ENCODE measurements at places on chromosomes 16 and 17.

DNA sequence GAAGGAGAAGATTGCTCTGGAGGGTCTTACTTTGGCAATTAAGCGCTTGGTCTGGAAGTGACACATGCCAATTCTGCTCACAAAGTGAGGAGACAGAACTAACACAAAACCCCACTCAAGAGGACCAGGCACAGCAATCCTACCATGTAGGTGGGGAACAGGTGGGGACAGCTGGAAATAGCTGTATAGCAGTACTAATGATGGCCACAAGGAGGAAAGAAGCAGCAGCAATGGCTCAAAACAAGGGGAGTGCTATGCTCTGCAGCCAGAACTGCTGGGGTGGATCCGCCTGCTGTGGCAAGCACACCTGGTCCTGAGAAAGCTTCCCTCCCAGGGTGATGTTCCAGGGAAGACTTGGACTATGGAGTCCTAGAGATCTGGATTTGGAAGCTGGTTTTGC, 17.0 kb upstream of the TMEM132E start:
- no peak for DNase-seq

DNA sequence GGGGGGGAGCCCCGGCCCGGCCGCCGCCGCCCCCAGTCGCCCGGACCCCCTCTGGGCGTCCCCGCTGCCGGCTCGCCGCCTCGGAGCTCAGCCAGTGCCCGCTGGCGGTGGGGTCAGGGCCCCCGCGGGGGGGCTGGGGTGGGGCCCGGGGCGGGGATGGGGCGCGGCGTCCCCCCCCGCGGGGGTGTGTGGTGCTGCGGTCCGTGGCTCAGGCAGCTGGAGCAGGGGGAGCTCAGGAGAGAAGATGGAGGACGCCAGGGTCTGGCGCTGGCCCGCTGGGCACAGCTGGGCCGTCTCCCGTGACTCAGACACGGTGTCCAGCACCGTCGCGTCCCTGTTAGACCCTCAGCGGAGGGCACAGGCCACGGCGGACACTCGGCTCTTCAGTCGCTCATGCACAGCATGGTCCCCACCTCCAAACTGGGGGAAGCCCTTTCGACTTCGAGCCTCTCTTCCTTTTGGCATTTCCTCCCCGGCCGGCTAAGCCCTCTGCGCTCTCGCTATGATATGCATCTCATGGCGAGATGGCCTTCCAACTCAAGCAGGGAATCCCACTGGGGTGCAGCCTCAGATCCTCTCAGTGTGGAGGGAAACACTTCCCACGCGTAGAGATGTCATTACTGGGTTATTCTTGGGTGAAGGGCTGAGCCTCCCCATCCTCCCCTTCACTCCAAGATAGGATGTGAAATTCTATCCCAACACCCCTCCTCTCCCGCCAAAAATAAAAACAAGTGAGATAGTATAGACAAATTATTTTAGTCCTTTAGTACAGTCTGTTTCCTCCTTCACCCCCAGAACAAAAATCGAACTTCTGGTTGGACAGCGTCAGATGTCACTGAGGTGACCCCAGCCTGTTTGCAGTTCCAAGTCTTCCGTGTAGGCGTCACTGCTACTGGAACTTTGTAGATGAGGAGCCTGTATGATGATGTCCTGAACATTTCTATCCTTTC, 522 bp upstream of the VEZF1 start:
- DNase-seq: peak; percentile 49

GRCh38 chr17:69523244-69523861, 108.9 kb downstream of the MAP2K6 start:
- peak; percentile 3 for DNase-seq

GRCh38 chr16:50151756-50152155, 1.4 kb upstream of the TENT4B start:
- no peak for DNase-seq

GRCh38 chr16:2963074-2963722, 877 bp upstream of the KREMEN2 start:
- no peak for DNase-seq

- no peak for DNase-seq
These were observed 409.9 kb downstream of the SLC39A11 start for GRCh38 chr17:72682605-72683004.

GRCh38 chr16:89319886-89320781, 102.6 kb downstream of the ZNF778 start:
- peak; percentile 43 for DNase-seq

DNA sequence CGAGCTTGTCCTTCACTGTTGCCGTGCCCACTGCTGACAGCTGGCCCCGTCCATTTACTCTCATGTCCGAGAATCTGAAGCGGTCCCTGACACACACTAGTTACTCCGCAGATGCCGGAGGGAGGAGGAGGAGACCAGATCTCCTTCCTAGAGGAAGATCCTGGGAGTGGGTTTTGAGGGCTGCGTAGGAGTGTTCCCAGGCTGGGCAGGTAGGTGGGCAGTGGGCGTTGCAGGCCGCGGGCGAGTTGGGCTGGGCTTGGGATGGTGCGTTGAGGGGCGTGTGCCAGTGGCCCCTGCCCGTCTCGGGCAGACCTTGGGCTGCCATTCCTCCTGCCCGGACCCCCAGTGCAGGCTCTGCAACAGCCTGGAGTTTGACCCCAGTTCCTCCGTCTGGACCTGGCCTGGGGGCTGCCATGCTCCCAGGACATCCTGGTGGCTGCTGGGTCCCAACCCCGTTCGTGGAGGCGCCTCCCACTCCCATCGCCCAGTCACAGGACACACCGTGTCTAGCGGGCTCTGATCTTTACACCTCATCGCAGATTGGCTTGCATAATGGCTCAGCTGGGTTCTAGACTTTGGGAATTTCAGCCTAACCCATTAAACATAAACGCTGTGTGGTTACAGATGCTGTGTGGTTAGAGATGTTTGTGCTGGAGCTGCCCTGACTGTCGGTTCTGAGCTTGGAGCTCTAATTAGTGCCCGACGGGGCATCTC, 22.8 kb downstream of the CACNA1H start:
- no peak for DNase-seq

- peak; percentile 21 for DNase-seq
These were observed 12.8 kb downstream of the CDH16 start for GRCh38 chr16:66905633-66906539.

GRCh38 chr16:75264457-75264998, 13.1 kb upstream of the BCAR1 start:
- DNase-seq: no peak

DNA sequence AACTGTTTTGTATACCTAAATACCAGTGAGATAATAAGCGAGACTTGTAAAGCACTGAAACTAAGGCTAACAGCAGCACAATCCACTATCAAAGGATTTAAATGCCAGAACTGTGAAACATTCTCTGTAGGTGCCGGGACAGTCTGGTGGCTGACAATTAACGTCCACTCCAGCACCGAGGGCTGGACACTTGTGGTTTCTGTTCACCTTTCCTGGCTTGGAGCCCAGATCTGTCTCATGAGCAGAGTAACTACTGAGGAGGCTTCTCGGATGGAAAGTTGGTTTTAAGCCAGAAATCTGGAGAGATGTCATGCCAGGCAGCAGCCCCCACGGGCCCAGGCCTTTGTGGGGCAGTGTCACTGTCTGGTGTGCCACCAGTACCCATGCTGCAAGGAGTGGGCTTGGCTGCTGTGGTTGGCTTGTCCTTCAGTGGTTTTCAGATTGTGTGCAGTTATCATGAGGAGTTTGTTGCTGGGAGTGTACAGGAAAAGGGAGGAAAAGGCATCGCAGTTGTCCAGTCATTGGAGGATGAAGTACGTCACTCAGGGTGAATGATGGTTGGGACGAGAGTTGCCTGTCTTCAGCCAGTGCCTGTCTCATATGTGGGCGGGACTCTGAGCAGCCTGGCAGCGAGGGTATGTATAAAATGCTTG, 35.5 kb downstream of the UBN1 start:
- no peak for DNase-seq

DNA sequence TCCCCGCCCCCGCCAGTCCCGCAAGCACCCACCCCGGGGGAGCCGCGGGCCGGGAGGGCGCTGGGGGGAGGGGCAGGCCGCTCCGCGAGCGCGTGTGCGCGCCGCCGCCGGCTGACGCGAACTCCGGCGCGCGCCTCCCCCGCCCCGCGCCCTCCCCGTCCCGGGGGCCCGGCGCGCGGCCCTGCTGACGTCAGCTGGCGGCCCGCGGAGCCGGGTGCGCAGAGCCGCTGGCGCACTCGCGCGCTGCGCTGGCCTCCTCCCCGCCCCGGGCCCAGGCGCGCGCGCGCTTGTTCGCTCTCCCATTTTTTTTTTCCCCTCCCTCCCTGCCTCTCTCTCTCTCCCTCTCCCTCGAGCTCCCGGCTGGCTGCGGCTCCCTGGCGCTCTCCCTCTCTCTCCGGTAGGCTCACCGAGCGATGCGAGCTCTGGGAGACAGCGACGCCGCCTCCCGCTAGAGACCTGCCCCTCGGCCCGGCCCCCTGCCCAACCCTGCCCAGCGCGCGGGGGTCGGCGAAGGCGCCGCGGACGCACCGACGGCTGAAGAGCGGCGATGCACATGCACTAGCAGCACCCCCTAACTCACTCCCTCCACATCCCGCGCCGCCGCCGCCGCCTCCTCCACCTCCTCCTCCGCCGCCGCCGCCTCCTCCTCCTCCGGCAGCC, at the start of gene GNAO1:
GNAO1 (plus strand) TSS at position 334 of the 660 bp plus-strand sequence. CDS start 747 bp downstream, outside the sequence.
- no peak for DNase-seq

DNA sequence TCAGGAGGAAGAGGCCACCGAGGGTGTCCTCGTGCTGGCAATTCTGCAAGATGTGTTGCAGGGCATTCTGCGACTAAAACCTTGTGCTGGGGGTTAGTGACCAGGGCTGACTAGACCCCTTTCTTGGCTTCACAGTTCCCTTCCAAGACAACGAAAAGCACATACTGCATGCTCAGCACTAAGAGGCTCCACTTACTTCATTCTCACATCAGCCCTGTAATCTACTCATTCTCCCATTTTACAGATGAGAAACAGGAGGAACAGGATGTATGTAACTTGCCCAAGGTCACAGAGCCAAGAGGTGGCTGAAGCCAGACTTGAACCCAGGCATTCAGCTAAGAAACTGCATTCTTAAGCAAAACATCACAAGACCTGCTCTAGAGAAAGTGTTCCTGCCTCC, 5.3 kb upstream of the PHOSPHO1 start:
- no peak for DNase-seq

- DNase-seq: no peak
These were observed 498 bp downstream of the PKMYT1 start for GRCh38 chr16:2979669-2980226.

DNA sequence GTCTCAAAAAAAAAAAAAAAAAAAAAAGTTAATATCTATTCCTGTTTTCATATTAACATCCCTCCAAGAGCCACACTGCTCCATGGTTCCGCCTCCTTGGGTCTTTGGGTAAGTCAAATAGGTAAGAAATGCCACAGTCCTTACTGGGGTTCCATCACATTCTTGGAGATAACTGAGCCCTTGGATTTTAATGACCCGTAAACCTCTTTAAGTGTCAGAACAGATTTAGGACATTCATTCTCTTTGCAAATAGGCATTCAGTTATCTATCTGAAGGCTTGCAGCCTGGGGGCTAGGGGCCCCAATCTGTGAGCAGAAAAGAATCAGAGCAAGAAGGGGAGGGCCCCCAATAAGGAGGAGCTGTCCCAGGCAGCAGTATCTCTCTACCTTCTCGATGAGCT, 28.0 kb downstream of the MYH13 start:
- DNase-seq: no peak

DNA sequence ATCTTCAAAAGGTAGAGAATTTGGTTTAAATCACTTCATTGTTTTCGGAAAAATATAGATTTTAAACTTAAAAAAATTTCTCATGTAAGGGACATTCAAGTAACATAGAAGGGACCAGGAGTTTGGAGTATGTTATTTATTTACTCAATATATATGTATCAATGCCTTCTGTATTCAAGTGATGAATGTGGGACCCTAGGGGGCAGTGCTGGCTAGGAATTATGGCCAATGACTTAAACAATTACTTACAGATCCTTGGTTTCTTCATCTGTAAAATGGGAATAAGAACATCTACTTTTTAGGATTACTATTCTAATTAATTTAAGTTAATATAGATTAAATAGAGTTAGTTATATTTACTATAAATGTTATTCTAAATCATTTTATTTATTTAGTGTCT, 886.3 kb upstream of the RBFOX1 start:
- DNase-seq: no peak

GRCh38 chr17:52762147-52762793, 603.8 kb upstream of the CA10 start:
- DNase-seq: no peak

- no peak for DNase-seq
These were observed 303.1 kb downstream of the CBLN1 start for GRCh38 chr16:48978501-48978900.

- DNase-seq: no peak
These were observed 721 bp downstream of the TBCD start for GRCh38 chr17:82752371-82753200.

GRCh38 chr16:67104845-67105244, 4.9 kb upstream of the PHAF1 start:
- no peak for DNase-seq

- peak; percentile 96 for DNase-seq
These were observed at the start of gene WDR59 for GRCh38 chr16:74984529-74985296. Gene WDR59, minus strand, starts transcription at chr16:74985123. Its CDS starts 106 bp downstream, at chr16:74985017.

- no peak for DNase-seq
These were observed 95.7 kb downstream of the WNT3 start for GRCh38 chr17:46722662-46723285.

- no peak for DNase-seq
These were observed 17.0 kb downstream of the CEP295NL start for GRCh38 chr17:78885956-78886355.

GRCh38 chr17:29042679-29043538, at the start of gene PIPOX:
Gene PIPOX, plus strand, starts transcription at chr17:29043141. Its CDS starts 85 bp downstream, at chr17:29043226.
- no peak for DNase-seq

- no peak for DNase-seq
These were observed 276.9 kb downstream of the SOX9 start for GRCh38 chr17:72397687-72398086.

GRCh38 chr17:65071861-65072260, 15.3 kb upstream of the GNA13 start:
- DNase-seq: no peak

DNA sequence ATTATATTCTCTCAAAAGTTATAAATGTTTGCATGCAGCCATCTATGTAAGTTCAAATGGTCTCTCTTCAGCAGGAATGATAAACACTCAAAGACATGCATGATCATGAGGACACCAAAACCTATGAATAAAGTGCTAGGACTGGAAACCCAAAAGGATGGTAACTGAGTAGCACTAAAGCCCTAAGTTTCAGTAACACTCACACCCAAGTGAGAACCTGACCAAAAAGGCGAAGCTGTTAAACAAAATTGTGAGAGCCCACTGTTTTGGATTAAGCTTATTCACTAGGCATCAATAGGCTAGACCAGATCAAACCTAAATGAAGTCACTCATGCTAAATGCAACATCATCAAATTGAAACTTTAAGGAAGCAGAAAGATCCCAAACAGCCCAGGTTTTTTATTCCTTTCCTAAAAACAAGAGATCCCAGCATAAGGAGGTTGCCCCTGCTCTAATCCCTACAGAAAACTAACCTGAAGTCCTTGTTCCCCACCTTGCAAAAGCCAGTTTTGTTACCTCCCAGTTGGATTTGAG, 42.4 kb downstream of the GLG1 start:
- no peak for DNase-seq
